Forelimb muscle (tissue), 1 donor: ENCODE measurements at places on chromosomes 16 and 17. TPM values are rescaled to one million over a fixed set of nuclear protein-coding genes. Genes with fewer than 3 reads are reported as not detected.

DNA sequence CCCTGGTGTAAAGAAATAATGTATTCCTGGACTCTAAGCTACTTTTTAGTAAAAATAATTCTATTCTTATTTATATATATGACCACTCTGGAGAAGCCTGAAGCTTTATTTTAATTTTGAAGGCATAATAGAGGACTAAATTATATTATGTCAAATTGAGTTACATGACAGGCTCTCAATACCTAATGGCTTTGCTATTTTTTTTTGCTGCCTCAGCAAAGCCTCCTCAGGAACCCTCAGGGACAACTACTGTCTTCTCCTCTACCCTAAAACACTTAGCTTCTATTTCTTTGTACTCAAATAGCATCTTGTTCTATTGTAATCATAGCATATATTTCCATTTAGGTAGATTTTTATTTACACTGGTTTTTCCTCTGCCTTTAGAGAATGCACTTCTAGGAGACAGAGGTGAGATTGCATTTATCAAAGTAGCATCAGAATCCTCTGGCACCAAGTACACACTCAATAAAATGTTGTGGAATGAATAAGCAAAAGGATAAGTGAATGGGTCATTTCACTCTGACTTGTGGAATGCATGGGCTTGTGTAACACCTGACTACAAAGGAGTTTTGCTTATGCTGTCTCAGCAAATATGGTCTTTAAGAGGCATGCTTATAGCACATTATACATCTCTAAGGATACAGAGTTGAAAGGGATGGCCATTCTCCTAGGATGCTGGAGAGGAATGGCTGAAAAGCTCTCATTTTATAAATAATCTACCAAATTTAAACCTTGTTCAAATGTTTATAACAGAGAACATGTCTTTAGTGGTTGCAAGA, 605.2 kb downstream of the KCNJ2 start:
- DNase-seq, result no peak

Gene CDH15
- polyA plus RNA-seq, result 217 TPM

- DNase-seq, result no peak
Measured at GRCh38 chr16:8887952-8888560, 5.9 kb downstream of the LITAFD start.

- DNase-seq, result no peak
Measured at GRCh38 chr16:3953728-3954410, 73.4 kb upstream of the CREBBP start.

Gene PSMC5
- 106 TPM for polyA plus RNA-seq

DNA sequence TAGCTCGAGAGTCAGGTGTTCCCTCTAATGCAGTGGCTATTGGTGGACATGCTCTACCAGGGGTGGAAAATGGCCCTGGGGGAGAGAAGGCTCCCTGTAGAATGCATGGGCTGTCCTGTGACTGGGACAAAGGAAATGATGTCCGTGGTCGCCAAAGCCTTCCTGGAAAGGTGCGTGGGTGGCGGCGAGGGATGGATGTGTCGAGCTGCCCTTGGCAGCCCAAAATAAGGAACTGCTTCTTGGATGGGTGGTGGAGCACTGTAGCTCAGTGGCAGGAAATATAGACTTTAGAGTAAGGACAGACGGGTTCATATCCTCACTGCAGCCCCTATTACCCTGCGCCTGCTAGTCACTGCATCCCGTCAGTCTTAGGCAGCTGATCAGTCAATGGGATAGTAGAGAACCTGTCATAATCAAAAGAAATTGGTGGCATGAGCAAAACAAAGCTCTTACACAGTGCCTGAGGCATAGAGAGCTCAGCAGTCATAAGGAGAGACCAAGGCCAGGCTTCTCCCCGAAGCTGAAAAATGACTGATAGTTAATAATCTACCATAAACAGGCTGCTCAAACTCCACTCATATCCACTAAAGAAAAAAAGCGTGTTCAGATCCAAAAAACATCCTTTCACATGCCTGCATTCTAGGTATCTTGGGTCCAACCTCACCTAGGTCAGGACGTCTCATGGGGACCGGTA, 123.5 kb upstream of the PLCG2 start:
- DNase-seq, result no peak

DNA sequence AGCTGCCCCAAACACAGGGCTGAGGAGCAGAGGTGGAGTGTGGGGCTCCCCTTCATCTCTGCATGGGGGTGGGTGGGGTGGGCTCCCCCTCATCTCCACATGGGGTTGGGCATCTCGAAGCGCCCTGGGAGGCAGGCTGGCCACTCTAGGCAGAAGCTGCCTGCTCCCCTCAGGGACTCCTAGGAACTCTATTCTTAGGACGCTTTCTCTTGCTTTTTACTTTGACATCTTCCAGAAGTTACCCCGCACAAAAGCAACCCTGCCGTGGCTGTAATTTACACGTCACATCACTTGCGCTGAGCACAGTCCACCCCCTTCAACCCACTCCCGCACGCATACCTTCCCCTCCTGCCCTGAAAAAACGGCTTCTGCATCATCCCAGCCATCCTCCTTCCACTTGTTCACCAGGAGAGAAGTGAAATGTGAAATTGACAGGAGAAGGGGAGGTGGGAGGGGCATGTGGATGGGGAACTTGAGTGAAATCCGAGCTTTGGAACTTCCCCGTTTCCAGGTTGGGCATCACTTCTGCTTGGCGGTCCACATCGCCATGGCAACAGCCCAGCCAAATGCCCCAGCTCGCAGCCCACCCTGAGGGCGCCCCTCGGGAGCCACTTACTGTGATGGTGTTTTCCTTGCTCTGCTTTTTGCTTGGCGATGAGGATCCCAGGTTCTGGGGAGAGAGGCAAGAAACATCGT, 53.7 kb upstream of the RCVRN start:
- DNase-seq, result no peak

DNA sequence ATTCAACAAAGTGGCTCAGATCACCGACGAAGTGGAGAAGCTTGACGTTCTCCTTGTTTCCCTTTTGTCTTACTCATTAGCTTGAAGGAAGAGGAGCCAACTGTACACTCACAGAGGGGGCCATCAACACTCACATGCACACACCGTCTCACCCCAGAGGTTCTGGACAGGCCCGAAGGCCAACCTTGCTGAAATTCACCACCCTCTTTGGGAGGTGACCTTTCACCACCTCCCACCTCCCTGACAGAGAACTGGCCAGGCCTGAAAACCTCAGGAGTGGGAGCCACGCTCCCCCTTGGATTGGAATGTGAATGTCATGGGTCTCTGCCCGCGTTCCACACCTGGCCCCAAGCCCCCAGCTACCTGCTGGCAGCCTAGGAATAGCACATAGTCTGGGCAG, 2.0 kb downstream of the DCXR start:
- no peak for DNase-seq

DNA sequence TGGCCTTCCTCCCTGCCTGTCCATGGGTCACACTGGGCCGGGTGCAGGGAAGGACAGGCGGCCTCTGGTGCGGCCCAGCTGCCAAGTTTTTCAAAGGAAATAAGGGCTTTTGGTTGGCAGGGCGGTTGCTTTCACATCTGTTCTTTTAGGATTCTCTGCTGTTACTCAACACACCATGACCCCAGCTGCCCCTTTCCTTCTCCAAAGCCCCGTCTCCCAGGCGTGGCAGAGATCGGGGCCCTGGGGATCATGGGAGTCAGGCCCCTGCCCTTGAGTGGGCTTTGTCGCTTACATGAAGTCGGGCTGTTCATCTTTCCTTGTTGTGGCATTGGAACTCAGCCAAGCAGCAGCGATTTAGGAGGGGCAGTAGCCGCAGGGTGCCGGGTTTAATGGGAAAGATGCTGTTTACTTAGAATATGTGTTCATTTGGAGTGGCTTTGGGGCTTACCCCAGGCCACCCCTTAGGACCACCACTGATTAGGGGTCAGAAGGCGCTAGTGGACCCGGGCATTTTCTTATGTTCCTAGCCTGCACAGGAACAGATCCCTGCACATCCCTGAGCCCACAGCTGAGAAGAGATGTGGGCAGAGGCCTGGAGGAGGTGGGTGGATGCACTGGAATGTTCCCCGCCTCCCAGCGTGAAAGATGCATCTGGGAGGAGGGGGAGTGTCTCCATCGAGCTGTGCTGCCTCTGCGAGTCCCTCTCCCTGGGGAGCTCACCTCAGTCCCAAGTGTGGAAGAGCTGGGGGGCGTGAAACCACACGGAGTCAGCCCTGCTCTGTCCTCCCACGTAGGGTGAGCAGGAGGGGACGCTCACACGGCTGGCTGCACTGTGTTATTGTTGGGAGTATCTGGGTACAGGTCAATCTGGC, 6.8 kb upstream of the ADCY7 start:
- no peak for DNase-seq

- DNase-seq, result no peak
Measured at GRCh38 chr17:80028030-80028429, 7.6 kb downstream of the TBC1D16 start.

Gene OR1F1
- not detected for polyA plus RNA-seq

- DNase-seq, result no peak
Measured at GRCh38 chr17:76432004-76432403, 20.9 kb downstream of the UBE2O start.

- no peak for DNase-seq
Measured at GRCh38 chr17:43992641-43993040, 11.8 kb upstream of the NAGS start.

GRCh38 chr17:43584666-43585102, 38.5 kb upstream of the ETV4 start:
- DNase-seq, result no peak
